ENCODE measurements at places on chromosomes 3 and 15. TPM values are rescaled to one million over a fixed set of nuclear protein-coding genes. Genes with fewer than 3 reads are reported as not detected.

Gene CTXND1
- 32.2 TPM for polyA plus RNA-seq

Gene ANKRD63
- polyA plus RNA-seq = not detected

Gene GALNT15
- polyA plus RNA-seq = 1.1 TPM

Gene EIF4E3
- polyA plus RNA-seq = 10.4 TPM

Gene UBAP1L
- polyA plus RNA-seq = 12.2 TPM

Gene GOLGA8H
- 1.3 TPM for polyA plus RNA-seq

Gene LIPC
- 0.57 TPM for polyA plus RNA-seq

Gene WWTR1
- 112 TPM for polyA plus RNA-seq

Gene CYP1A2
- polyA plus RNA-seq = 0.21 TPM

GRCh38 chr15:58923284-58923683, 10.2 kb downstream of the SLTM start:
- DNase-seq = no peak

DNA sequence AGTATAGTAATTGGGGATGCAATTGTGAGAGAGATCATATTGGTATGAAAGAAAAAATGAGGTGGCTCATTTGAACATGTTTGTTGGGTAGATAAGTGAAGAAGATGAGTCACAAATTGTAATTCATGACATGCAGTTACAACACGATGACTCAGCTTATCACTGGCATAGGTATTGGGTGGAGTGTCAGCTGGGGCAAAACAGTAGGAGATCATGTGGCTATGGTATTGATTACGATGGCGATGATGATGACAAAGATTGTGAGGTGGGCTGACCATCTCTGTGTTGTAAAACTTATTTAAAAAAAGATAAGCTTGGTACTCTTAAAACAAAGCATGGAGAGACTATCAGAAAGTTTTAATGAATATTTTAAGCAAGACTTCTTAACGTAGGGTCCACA, 11.6 kb upstream of the DPH6 start:
- DNase-seq = no peak

DNA sequence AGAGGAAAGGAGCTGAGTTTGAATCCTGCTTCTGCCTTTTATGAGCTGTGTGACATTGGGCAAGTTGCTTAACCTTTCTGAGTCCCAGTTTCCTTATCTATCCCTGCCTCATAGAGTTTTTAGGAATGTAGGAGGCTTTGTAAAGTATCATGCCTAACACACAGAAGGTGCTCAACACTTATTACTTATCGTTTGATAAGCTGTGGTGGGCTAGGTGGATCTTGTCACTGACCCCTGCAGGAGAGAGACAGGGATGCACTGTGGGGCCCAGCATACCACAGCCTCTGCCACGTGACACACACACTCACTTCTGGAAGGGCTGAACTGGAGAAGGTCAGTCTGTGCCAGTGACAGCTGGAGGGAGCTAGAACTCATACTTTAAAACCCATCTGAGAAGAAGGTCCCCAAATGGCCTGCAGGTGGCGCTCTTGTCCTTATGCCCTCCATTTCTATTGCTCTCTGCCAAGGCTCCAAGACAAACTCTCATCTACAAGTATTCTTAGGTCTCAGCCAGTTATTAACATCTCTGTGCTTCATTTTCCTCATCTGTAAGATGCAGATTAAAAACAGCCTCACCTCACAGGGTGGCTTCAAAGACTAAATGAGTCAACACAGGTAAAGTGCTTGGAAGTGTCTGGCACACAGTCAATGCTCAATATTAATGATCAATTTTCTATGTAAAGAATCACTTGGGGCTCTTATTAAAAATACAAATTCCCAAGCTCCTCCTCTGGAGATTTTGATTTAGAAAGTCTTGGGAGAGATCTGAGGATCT, 57.5 kb upstream of the HACD2 start:
- peak; percentile 90 for DNase-seq

DNA sequence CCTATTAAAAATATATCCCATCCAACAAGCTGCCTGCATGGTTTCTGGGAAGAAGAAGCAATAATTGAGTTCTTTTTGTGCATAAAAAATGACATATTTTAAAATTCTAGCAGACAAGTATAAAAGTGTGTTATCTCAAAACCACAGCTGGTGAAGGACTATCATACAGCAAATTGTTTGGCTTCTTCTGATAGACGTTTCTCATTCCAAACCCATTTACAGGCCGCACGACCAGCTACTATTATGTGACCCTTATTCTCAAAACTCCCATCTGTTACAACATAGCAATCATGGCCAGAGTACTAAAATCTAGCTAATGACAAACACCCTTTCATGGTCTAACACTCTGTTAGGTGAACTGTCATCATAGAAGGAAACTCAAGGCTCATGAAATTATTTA, 21.7 kb downstream of the ETFA start:
- no peak for DNase-seq

GRCh38 chr15:52746162-52746757, 43.9 kb downstream of the ONECUT1 start:
- no peak for DNase-seq

DNA sequence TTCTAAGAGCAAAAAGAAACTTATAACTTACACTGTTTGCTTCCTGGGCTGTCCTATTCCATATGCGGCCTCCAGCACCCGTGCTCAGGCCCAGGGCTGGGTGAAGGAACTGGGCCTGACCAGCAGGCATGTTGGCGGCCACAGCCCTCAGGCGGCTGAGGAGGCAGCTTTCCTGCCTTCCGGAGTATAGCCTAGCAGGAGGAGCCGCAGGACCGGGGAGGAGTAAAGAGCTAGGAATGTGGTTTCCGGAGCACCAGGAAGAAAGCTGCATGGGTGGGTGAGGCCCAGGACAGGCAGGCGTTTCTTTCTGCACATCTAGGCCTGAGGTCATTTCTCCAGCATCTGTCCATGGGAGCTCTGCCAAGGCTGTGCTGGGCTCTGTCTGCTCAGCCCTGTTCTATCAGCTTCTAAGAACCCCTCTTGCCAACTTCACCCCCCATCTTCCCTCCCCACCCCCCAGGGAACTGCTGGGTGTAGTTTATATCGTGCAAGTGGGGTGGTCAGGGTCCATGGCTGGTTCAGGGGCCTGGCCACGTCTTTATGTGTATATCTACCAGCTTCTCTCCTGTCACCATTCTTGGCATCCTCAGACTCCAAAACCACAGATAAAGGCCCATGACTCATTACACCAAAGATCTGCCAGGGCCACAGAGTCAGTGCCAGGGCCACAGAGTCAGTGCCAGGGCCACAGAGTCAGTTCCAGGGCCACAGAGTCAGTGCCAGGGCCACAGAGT, 7.8 kb upstream of the KIF7 start:
- DNase-seq = no peak

GRCh38 chr3:65551945-65552344, 486.8 kb downstream of the MAGI1 start:
- DNase-seq = no peak

DNA sequence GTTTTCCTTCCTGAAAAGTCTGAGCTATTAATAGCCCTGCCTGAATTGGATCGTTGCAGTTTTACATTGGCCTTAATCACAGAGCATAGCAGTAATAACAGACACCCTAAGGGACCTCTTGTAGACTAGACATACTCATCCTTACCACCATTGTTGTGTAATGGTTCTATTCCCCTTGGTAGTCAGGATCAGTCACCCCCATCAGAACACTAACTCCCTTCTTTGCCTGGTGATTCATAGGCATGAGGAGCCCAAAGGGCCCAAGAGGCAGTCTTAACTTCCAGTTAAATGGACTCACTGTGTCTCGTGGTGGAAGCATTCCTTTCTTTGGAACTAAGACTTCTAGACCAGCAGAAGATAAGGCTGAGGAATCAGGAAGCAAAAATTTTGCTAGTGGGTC, 20.2 kb downstream of the CGGBP1 start:
- no peak for DNase-seq

- no peak for DNase-seq
Observed at GRCh38 chr3:162770551-162770950, 1273.9 kb downstream of the OTOL1 start.
